SIG-M5 (cell line): ENCODE measurements at places on chromosomes 3 and 15.

- no peak for DNase-seq
Observed at GRCh38 chr15:68326711-68327354, 49.3 kb downstream of the FEM1B start.

DNA sequence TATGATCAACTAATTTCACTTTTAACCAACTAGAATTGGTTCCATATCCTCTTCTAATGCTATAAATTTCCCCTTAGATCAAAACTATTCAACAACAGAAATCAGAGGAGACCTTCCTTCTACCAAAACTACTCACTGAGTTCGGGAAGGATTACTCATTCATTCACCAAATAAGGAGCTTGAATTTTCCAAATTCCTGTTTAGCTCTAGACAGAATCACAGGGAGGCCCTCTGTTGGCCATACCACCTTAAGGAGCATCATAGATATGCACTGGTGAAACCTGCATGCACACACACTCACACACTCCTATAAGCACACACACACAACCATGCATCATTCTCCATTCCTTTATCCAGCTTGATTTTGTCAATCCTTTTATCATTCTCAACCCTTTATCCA lies 49.0 kb downstream of the SUCLG2 start:
- DNase-seq: no peak

DNA sequence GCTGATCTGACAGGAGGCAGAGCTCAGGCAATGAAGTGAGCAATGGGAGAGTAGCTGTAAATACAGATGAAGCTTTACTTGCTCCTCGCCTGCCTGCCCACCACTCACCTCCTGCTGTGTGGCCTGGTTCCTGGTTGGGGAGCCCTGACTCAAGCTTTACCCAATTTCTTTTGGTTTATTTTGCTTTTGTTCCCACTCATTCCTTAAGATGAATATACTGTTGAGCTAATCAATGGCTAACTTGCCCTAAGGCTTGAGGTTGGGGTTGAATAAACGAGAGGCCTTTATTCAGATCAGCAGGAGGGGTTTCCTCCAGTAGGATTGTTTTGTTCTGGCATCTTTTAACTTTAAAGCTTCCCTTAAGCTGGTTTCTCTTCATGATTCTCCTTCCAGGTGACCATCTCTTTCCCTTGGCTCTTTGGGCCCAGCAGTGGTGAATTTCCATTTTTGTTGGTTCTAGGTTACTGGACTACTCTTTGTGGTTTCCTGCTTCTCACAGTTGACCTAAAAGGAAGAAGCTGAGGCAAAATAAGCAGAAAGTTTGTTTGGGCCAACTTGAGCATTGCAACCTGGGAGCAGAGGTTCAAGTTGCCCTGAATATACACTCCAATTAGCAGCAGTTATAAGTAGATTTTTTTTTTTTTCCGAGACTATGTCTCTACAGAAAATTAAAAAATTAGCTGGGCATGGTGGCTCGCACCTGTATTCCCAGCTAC lies 44.4 kb downstream of the STARD9 start:
- DNase-seq: no peak

DNA sequence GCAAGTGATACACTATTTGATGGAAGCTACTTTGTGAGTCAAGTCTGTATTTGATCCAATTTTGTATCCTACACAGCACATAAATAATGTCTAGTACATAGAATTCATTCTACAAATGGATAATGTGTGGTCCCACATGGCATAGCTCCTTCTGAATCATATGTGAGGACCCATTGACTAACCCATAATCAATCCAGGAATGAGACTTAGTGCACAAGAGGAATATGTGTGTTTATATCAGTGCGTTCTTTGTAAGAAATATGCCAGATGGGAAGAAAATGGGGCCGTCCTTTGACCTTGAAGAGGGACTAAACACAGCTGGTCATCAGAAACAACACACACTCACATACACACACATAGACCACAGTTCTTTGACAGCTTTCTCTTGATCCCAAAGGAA lies 282.7 kb upstream of the SEMA6D start:
- no peak for DNase-seq

DNA sequence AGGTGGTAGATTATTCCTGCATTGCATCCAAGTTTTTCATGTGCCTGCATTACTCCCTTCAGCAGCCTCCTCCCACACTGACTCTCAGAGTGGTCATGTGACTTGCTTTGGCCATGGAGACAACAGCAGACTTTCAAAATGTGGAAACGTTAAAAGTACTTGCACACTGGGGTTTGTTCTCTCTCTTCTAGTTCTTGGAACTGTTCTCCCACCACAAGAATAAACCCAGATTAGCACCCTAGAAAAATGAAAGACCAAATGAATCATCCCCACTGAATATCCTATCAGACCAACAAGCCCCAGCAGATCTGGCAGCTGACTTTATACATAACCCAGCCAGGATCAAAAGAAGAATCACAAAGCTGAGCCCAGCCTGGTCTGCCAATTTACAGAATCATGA lies 398.5 kb downstream of the VPS13C start:
- no peak for DNase-seq

- DNase-seq: no peak
Observed at GRCh38 chr3:23779841-23780240, 25.9 kb upstream of the UBE2E1 start.

- no peak for DNase-seq
Observed at GRCh38 chr15:68384451-68385239, 47.3 kb downstream of the ITGA11 start.

GRCh38 chr3:17928502-17929145 lies 186.2 kb upstream of the TBC1D5 start:
- no peak for DNase-seq

DNA sequence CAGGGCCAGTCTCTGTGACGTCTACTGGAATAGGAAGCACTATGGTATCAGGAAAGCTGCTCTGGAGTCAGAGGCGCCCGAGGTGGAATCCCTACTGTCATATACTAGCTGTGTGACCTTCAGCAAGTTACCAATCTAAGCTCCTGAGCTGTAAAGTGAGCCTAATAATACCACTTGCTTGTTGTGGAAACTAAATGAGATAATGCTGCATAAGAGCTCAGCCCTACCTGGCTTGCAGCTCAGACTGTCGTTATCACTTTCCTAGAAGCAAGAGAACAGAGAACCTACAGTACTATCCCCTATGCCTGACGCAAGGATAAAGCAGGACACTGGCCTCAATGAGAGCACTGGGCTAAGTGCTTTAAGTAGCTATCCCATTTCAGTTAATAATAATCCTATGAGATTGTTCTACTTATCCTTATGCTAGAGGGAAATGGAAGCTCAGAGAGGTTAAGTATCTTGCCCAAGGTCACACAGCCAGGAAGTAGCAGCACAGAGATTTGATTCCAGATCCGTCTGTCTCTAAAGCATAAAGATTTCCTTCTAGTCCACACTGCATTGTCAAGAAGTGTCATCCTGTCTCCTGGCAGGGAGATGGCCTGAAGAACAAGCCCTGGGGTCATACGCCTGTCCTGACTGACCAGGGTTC lies 195.2 kb downstream of the TLE3 start:
- no peak for DNase-seq

DNA sequence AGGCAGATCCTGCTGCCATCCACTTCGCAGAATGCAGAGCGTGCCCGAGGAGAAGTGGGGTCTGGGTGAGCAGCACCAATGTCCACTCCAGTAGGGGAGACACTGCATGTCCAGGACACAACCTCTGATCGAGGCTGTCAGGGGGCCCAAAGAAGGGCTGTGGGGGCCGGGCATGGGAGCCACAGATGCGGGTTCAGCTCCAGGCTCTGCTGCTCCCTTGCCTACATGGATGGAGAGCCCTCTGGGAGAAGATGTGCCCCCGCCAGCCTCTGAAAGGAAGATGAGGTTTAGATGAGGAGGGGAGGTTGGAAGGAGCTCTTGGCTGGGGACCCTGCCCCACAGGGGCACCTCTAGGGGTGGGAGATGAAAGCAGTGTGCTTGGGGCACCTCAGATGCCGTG lies 75.4 kb downstream of the KLF13 start:
- DNase-seq: no peak

DNA sequence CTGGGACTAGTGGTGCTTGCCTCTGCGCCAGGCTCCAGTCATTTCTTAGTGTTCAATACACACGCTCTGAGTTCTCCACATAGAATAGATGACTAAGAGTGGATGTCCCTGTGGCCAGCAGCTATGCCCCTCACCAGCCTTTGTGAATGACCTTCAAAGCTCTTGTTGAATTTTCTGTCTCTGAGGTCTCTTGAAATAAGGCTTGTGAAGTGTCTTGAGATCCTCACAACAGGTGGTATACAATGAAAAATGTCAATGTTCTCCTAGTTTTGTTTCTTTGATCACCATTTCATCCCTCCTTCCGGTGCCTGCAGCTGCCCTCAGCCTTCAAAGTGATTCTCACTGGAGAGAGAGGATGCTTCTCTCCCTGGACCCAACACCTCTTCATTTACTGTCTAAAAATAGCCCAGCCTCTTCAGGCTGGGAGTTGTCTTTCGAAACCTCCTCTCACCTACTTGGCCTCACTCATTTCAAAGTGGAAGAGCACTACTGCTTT lies 5.4 kb downstream of the MAPKBP1 start:
- DNase-seq: no peak

GRCh38 chr15:81349271-81349670 lies 24.7 kb downstream of the TMC3 start:
- DNase-seq: no peak

DNA sequence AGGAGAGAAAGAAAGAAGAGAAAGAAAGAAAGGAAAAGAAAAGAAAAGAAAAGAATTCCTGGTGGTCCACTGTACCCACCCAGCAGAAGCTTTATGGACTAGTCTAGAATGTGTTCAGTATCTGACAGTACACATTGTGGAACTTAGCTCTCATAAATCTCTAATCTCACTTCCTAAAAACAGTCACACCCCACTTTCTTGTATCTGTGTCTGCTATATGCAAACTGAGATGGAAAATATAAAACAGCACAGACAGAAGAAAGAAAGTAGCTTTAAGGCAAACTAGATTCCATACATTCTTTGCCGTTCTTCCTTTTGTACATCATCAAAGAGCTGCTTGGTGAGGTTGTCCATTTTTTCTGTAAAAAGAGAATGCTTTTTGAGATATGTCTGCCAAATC lies 41.1 kb upstream of the GNB5 start:
- no peak for DNase-seq

DNA sequence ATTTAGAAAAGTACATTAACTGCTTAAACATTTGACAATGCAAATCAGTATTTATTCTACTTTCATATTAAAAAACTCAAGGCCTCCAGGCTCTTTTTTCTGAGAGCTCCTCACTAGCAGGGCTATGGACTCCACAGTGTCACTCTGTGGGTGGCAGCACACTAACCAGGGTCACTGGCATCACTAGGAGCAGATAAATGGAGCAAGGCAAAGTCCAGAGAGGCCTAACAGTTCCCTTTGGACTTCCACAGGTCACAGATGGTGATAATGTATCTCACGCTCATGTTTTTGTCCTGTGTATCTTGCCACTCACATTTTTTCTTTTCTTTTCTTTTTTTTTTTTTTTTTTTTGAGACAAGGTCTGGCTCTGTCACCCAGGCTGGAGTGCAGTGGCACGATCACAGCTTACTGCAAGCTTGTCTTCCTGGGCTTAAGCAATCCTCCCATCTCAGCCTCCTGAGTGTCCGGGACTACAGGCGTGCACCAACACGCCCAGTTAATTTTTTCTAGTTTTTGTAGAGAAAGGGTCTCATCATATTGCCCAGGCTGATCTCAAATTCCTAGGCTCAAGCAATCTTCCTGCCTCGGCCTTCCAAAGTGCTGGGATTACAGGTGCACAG lies 7.8 kb downstream of the SPG21 start:
- DNase-seq: no peak

- no peak for DNase-seq
Observed at GRCh38 chr3:107251819-107252218, 125.4 kb upstream of the CCDC54 start.

- DNase-seq: no peak
Observed at GRCh38 chr15:96043591-96044171, 286.8 kb upstream of the NR2F2 start.

DNA sequence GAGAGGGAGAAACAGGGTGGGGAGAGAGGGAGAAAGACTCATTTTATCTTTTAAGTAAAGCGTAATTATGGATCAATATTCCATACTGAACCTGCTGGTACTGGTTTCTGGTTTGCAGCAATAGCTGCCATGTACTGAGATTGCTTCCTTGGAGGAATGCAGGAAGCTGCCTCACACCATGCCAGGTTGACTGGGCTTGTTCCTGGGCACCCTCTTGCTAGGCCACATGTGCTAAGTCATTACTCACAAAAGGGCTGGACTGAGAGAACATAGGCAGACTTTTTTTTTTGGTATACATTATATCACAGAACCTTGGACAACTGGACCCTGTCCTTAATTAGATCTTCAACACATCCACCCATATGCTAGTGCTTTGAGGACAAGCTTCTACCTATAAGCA lies 193.4 kb downstream of the ZNF621 start:
- DNase-seq: no peak

GRCh38 chr15:62417439-62417838 lies 252.4 kb upstream of the C2CD4B start:
- DNase-seq: no peak

GRCh38 chr3:128613083-128613829 lies 37.4 kb downstream of the RPN1 start:
- no peak for DNase-seq

DNA sequence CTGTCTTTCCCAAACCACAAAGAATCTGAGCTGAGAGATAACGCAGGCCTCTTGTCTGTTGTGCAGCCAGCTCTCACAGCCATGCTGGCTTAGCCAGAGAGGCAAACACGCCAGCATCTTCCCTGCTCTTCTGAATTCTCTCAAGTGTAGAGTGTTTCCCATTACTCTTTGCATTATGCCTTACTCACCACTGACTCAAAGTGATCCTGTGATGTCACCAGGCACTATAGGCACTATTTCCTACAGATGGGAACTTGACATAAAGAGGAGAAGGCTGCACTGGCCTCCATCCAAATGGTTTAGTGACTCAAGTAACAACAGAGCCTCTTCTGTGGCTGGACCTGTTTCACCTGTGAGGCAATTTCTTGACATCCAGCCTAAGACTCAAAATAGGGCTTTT lies 44.4 kb downstream of the PDZRN3 start:
- no peak for DNase-seq

DNA sequence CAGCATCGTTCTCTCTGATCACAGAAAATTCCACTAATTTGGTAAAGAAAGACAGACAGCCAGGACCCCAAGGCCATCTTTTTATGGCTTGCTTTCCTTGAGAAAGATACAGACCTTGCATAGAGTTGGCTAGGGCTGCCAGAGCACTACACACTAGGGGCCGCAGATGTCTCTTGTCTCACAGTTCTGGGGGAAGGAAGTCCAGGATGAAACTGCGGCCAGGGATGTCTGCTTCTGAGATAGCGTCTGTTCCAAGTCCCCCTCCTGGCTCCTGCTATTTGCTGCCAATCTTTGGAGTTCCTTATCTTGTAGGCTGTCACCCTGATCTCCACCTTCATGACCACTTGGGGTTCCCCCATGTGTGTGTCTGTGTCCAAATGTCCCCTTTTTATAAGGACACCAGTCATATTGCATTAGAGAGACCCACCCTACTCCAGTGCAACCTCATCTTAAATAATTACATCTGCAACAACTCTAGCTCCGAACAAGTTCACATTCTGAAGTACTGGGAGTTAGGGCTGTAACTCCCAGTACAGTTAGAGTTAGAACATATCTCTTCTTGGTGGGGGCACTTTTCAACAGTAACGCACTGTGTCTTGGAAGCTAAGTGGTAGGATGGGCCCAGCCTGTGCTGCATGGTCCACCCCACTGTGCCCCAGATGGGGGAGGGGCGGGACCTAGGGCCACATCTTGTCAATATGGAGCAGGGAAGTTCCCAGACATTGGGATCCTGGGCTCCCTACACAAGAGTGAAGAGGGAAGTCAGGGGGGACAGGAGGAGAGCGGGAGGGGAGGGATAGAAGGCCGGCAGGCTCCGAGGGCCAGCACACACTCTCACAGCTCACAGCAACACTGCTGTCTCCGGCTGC lies 42.2 kb downstream of the KLF15 start:
- no peak for DNase-seq
